Cortex of kidney (tissue), 1 donor: ENCODE measurements at places on chromosomes 13 and 19.

- no peak for DNase-seq
Observed at GRCh38 chr13:52786766-52787165, 47.1 kb upstream of the CNMD start.

DNA sequence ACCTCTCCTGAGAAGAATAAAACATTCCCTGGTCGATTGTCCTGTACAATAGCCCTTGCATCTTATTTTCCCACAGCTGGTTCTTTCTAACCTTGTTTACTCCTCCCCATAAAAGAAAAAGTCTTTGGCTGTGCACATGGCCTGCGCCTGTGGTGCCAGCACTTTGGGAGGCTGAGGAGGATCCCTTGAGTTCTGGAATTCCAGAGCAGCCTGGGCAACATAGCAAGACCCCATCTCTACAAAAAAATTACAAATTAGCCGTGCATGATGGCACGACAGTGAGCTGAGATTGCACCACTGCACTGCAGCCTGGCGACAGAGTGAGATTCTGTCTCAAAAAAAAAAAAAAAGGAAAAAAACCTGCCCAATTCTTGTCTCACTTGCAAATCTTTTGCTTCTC lies 7.2 kb upstream of the NUP62 start:
- no peak for DNase-seq

DNA sequence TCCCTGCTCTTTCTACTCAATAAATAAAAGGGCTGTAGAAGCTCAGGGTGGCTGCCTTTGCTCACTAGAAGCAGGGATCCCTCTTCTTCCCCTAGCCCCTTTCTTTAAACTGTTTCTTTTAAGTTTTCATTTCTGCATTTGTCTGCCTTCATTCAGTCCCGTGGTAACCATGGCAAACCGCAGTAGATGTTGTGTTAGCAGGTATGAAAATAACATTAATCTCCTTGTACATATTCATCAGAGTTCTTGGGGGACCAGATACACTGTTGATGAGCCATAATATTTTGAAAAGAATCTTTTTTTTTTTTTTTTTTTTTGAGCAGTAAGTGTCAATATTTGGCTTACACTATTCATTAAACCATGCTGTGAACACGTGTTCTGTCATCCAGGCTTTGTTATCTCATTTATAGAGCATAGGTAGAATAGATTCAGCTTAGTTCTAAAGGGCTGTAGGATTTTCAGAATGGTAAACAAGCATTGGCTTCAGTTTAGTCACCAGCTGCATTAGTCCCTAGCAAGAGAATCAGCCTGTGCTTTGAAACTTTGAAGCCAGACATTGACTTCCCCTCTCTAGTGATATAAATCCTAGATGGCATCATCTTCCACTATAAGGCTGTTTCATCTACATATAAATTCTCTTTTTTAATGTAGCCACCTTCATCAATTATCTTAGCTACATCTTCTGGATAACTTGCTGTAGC lies 59.4 kb upstream of the SPRY2 start:
- no peak for DNase-seq

- no peak for DNase-seq
Observed at GRCh38 chr19:18443831-18444230, 5.9 kb upstream of the ISYNA1 start.

DNA sequence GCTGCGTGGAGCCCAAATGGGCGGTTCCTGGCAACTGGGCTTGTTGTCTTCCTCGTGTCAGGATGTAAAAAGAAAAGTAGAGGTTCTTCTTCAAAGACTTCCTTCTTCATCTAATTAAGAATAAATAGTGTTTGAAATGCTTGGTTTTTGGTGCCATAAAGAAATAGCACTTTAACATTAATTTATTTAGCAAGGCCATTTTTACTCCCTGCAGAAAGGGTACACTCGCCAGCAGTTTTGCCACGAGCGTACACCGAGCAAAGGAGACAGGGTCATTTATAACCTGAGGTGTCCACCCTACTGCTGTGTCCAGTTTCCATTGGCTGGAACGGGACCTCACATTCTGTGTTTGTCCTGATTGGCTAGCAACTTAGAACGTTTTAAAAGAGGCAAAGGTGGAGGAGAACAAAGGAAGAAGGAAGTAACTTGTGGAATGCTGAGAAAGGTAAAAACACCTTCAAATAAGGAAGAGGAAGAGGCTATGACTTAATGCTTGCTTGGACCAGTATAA lies 21.8 kb upstream of the OR10H1 start:
- DNase-seq, result no peak

GRCh38 chr13:41496420-41497234 lies 39.3 kb downstream of the RGCC start:
- no peak for DNase-seq

GRCh38 chr13:86673931-86674431 lies 874.8 kb upstream of the SLITRK6 start:
- no peak for DNase-seq

- DNase-seq, result no peak
Observed at GRCh38 chr19:53328967-53329366, 4.6 kb upstream of the ZNF845 start.

DNA sequence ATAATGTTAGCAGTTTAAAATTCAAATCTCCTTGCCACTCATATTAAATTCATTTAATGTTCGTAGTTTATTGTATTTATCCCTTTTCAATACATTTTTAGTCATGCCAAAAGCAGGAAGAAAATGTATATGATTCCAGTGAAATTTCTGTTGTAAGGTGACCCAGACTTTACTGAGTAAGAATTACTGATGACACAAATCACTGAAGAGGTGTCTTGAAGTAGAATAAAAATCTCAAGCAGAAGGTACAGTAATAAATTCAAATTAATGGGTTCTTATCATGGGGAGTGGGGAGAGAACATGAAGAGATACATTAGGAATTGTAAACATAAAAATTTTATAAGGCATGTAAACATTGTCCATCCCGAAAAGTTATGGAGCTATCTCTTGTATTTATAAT lies 19.9 kb downstream of the STARD13 start:
- no peak for DNase-seq

DNA sequence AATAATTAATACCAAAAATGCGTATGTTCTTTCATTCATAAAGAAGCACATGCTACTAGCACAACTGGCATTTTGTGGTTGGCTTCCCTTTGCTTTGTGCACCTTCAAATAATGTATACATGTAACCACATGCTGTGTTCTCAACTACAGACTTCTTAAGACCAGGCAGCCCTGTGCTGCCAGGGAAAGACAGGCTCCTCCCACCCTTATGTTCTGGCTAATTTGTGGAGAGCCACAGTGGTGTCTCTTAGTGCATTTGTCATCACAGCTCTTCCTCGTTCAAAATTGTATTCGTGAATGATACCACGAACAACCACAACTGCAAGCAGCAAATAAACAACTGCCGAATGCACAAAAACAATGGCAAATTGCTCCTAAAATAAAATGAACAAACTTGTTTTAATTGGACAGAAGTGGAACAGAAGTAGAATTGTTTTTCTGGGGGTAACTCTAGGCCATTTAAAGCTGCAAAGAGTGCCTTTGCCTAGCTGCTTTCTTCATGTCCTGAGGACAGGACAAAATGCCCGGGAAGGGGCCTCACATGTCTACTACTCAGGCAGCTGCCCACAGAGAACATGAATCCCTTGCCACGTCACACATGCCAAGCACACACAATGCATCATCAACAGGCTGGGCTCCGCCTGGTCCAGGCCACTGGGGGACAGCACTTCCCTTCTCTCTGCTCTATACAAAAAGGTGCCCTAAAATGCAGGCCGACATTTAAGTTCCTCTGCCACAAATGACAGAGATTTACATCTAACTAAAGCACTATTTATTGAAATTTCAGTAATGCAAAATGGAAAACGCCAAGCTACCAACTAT lies 21.7 kb downstream of the IRS2 start:
- no peak for DNase-seq

DNA sequence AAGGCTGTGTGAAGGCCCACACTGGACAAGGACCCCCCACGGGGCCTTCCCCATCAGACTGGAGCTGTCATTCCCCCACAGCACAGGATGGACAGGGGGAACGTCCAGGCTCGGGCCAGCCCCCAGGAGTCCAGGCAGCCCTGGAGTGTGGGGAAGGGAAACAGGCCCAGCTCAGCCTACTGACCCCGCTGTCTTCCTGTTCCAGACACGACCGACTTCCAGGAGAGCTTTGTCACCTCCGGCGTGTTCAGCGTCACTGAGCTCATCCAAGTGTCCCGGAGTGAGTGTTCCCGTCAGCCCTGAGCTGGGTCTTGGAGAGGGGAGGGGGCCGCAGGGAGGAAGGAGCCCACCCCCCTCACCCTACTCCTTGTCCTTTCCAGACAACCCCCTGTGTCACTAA lies 47.0 kb downstream of the SMIM24 start:
- no peak for DNase-seq

GRCh38 chr13:21385710-21386109 lies 73.4 kb downstream of the ZDHHC20 start:
- no peak for DNase-seq

- DNase-seq, result no peak
Observed at GRCh38 chr13:98236197-98236596, 59.1 kb upstream of the RNF113B start.

DNA sequence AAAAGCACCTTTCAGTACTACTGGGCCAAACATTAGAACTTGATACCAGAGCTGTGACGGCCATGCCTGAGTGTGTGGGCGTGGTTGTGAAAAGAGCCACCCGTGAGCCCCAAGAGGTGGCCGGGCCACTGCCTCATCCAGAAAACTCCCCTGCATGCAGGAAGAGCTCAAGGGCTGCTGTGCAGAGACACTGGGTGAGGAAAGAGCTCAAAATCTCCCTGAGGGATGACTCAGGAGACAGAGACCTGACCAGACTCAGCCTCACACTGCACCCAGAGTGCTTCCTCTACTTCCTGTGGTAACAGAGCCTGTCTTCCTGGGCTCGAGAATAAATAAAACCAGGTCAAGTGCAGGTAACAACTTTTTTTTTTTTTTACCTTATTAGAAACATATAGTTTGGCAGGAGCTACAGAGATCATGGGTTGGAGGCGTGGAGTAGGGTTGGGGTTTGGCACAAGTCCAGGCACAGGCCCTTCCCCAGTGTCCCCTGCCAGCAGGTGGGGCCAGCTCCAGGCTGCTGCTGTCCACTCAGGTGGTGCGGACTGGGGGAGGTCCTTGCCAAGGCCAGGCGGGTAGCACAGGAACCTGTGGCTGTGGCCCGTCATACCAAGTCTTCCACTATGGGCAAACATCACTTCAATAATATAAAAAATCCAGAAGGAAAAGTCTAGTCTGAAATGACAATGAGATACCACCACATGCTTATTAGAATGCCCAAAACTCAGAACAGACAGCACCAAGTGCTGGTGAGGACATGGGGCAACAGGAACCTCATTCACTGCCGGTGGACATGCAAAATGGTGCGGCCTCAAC lies 25.5 kb downstream of the ELL start:
- no peak for DNase-seq

DNA sequence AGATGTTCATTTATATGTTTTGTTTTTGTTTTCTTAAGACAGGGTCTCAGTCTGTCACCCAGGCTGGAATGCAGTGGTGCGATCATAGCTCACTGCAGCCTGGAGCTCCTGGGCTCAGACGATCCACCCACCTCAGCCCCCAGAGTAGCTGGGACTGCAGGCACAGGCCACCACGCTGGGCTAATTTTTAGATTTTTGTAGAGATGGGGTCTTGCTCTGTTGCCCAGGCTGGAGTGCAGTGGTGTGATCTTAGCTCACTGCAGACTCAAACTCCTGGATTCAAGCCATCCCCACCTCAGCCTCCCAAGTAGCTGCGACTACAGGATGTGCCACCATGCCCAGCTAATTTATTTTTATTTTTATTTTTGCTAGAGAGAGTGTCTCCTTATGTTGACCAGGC lies 45.7 kb downstream of the NFIC start:
- no peak for DNase-seq

DNA sequence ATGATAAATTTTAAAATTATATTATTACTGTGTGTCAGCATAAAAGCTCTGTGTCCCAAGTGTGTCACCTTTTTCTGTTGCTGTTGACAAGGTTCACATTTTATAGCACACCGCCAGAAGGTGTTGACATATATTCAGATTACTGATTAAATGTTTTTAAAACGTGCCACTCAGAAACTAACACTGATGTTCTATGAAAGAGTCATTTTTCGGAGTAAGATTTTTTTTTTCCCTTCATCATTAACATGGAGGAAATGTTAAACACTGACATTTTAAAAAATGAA lies 197.5 kb downstream of the TM9SF2 start:
- DNase-seq, result no peak

- no peak for DNase-seq
Observed at GRCh38 chr19:624433-625109, 8.8 kb downstream of the POLRMT start.

GRCh38 chr13:41019578-41020347 lies 647 bp upstream of the ELF1 start:
- DNase-seq, result no peak

DNA sequence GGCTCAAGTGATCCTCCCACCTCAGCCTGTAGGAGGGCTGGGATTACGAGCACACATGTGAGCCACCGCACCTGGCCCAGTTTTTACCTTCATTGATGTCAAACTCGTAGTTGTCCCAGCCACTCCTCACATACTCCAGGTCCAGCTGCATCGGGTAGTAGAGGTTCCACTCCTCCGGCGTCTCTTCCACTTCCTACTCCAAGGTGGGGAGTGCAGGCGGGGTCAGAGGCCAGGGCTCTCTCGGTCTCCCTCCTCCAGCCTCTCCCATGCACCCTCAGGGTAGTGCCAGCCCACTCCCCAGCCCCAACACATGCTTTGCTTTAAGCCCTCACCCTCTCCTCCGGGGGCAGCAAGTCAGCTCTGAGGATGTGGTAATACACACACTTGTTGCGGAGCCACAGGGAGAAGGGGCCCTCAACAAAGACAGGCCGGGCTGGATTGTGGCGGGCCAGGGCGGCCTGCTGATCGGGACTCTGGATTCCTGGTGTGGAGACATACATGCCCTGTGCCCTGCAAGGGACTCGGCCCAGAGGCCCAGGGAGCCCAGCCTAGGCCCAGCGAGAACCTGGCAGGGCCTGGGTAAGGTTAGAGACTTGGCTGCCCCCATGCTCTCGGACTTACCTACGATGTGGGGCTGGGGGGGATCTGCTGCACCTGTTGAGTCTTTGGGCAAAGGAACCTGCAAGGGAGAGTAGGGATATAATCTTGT lies 1.9 kb upstream of the ZNF653 start:
- DNase-seq, result no peak

GRCh38 chr13:95319551-95320274 lies 18.5 kb upstream of the ABCC4 start:
- DNase-seq, result no peak

- no peak for DNase-seq
Observed at GRCh38 chr13:75324413-75324940, 157.5 kb downstream of the TBC1D4 start.

- no peak for DNase-seq
Observed at GRCh38 chr13:36770741-36771140, 48.3 kb upstream of the RFXAP start.

GRCh38 chr13:75587679-75588078 lies 38.1 kb downstream of the UCHL3 start:
- no peak for DNase-seq

- no peak for DNase-seq
Observed at GRCh38 chr19:56162258-56162657, 13.6 kb upstream of the GALP start.

DNA sequence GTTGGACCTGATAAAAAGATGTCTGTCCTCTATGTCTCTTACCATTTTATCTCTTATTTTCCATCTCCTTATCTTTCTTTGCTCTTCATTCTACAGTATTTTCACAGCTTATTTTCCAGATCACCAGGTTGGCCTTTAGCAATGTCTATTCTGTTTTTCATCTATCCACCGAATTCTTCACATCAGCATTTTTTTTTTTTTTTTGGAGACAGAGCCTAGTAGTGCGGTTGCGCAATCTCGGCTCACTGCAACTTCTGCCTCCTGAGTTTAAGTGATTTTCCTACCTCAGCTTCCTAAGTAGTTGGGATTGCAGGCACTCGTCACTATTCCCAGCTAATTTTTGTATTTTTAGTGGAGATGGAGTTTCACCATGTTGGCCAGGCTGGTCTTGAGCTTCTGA lies 49.0 kb downstream of the DNAJC15 start:
- no peak for DNase-seq
